ENCODE measurements at places on chromosomes 12 and 14.

- DNase-seq: no peak
Measured at GRCh38 chr12:131797588-131797934, 30.6 kb upstream of the MMP17 start.

DNA sequence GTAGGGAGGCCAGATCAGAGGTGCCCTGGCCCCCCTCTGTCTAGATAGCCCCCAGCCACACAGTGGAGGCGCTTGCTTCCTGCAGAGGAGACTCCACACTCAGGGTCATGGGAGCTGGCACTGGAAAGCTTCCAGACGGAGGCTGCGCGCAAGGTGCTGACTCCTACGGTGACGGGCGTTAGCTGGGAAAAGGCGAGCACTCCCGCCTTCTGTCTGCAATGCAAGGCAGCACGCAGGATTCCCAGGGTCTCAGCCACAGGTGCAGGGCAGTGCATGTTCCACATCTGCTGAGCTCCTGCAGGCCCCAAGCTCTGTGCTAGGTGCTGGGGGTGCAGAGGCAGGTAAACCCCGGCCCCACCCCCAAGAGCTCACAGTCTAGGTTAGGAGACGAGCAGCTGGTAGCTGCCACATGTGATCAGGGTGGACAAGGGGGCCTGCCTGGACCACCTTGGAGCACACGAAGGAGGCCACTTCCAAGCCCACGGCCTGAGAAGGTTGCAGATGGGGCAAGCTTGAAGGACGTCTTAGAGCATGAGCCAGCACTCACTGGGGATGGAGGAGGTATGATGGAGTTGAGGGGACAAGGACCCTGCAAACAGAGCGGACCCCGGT lies 310.9 kb upstream of the DIO3 start:
- no peak for DNase-seq

DNA sequence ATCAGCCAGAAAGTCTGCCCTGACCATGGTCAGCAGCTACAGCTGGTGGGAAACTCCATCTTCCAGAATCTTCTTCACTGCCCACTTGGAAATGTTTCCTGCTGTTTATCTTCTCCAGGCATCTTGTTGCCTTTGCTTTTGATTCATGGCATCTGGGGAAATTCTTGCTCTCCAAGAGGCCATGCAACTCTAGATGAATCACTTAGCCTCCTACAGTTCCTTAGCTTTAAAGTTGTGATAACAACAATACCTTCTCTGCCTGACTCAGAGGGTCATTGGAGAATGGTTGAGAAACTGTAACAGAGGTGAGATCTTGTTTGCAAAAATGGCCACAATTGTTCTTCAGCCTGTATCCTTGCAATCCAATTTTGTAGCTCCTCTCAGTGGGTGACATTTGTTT lies 121.0 kb upstream of the VRK1 start:
- no peak for DNase-seq

GRCh38 chr12:58503731-58504130 lies 416.6 kb downstream of the LRIG3 start:
- DNase-seq: no peak

GRCh38 chr14:86541972-86542371 lies 1012.0 kb downstream of the FLRT2 start:
- no peak for DNase-seq

DNA sequence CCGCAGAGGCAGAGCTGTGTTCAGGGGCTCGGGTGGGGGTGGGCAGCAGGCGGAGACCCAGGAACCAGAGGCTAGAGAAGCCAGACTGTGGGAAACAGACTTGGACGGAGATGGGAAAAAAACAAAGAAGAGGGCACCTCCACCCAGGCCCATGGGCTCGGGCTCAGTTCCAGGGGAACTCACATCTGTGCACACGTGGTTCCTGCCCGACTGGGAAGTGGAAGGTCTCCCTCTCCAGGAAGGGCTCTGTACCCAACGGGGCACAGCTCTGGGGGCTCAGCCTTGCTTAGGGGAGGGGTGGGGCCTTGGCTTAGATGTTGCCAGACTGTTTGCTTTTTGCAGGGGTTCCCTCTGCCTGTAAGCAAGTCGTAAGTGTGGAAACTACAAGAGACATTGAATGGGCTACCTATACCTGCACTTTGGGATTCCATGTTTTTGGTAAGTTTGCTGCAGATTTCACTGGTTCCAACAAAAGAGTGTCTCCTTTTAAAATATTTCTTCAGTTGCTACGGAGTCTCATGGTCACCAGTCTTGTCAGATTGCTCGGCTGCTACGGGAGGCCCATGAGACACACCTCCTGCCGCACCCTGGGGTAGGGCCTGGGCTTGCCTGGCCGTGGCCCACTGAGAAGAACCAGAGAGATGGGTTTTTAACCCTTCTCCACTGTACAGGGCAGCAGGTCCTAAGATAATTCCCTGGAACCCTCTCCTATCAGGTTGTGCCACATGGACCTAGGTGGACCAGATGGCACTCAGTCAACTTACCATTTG lies 127.6 kb upstream of the EVL start:
- DNase-seq: no peak
